Naive thymus-derived CD4-positive, alpha-beta T cell (primary cell): ENCODE measurements at places on chromosomes 12 and 14. TPM values are rescaled to one million over a fixed set of nuclear protein-coding genes. Genes with fewer than 3 reads are reported as not detected.

- no peak for DNase-seq
These were observed 11.9 kb downstream of the MED13L start for GRCh38 chr12:116265351-116266147.

DNA sequence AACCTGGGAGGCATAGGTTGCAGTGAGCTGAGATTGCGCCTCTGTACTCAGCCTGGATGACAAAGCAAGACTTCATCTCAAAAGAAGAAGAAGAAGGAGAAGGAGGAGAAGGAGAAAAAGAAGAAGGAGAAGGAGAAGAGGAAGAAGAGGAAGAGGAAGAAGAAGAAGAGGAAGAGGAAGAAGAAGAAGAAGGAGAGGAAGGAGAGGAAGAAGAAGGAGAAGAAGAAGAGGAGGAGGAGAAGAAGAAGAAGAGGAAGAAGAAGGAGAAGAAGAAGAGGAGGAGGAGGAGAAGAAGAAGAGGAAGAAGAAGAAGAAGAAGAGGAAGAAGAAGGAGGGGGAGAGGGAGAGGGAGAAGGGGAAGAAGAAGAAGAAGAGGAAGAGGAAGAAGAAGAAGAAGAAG is 12.9 kb upstream of the KRT8 start:
- DNase-seq = no peak

DNA sequence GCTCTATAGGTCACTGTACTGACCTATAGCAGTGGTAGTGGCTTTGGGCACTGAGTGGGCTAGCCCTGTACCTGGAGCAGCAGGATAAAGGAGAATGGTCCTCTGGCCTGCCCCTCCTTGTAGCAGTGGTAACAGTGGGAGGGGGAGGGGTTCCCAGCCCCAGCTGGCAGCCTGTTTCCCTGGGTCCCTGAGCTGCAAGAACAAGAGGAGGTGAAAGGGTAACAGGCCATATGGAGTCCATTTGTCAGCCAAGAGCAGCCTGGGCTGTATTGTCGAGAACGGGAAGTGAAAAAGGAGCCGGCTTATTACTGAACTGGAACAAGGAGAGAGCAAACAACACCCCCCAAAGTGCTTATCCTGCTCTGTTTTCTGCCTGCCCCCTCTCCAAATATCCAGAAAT is 73.8 kb upstream of the SRSF5 start:
- no peak for DNase-seq

- DNase-seq = no peak
These were observed 5.7 kb downstream of the PRKAB1 start for GRCh38 chr12:119673634-119674033.

The SNAPC1 gene
- total RNA-seq = 4.1 TPM

The RFX4 gene
- not detected for total RNA-seq

The ALDH2 gene
- 3.3 TPM for total RNA-seq
